ENCODE measurements at places on chromosomes 3 and 15.

DNA sequence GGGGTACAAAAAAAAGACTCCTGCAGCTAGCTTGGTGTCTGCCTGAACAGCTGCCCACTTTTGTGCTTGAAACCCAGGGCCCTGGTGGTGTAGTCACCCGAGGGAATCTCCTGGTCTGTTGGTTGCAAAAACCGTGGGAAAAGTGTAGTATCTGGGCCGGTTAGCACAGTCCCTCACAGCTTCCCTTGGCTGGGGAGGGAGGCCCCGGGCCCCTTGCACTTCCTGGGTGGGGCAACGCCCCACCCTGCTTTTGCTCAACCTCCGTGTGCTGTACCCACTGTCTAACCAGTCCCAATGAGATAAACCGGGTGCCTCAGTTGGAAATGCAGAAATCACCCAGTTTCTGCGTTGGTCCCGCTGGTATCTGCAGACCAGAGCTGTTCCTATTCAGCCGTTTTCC is 211.7 kb upstream of the ZPLD1 start:
- DNase-seq: no peak

- DNase-seq: no peak
Observed at GRCh38 chr3:99863588-99863987, 45.9 kb downstream of the CMSS1 start.

GRCh38 chr3:46669191-46669999 is 24.1 kb downstream of the ALS2CL start:
- DNase-seq: no peak

GRCh38 chr3:105950881-105951600 is 82.2 kb upstream of the CBLB start:
- no peak for DNase-seq

GRCh38 chr15:68183616-68184315 is 21.4 kb downstream of the CALML4 start:
- DNase-seq: no peak

GRCh38 chr3:52925405-52926313 is 28.3 kb upstream of the STIMATE start:
- DNase-seq: no peak

DNA sequence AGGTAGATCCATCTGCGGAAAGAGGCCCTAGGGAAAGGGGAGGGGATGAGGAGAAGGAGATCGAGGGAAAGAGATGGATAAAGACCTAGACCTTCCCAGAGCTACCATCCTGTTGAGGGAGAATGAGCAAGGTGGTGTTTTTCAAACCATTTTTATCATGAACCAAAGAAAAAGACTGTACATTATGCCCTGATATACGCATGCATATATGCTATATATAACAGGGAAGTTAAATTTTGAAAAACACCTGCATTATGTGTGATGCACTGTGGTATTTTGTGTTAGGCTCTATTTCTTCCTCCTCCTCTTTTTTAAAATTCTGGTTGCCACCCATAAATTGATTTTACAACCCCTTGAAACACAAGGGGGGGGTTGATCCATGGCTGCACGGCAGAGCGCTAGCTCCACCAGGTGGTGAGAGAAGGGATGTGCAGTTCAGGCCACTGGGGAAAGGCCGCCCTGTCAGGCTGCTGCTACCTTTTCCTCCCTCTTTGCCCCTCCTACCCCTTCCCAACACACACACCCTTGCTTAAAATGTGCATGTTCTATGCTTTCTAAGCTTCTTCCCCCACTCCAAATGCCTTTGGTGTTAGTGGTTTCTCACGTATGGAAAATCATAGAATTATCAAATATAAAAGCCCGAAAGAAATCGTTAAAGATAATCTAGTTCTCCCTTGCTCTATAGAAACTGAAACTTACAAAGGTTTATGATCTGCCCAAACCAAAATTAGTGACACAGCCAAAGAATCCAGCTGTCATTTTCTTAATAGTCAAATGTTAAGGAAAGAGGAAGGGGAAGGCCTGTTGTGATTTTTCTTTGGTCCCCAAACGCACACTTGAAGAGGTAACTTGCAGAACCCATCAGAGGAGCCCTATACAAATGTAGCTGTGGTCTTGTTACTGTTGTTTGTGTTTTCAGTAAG is 262.0 kb upstream of the UMPS start:
- peak; percentile 12 for DNase-seq

GRCh38 chr3:36705015-36705414 is 59.3 kb downstream of the DCLK3 start:
- DNase-seq: no peak

GRCh38 chr15:53841651-53842050 is 82.2 kb upstream of the WDR72 start:
- no peak for DNase-seq

DNA sequence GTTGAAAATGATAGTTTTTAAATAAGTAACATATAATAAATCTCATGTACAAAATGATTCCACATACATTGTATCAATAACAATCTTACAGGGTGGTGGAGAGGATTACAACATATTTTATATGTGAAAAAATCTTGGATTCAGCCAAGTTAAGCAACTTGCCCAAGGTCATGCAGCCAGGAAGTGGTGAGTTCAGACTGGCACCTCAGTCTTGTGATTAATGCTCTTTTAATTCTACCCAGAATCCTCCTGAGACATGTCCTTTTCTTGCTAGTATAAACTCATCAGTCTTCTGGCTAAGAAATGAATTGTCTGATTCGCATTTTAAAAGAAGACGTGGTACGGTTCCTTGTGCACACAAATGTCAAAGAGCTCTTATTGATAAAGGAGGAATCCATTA is 4.5 kb upstream of the MYRIP start:
- DNase-seq: no peak

GRCh38 chr3:31634476-31634875 is 101.8 kb downstream of the STT3B start:
- DNase-seq: no peak

DNA sequence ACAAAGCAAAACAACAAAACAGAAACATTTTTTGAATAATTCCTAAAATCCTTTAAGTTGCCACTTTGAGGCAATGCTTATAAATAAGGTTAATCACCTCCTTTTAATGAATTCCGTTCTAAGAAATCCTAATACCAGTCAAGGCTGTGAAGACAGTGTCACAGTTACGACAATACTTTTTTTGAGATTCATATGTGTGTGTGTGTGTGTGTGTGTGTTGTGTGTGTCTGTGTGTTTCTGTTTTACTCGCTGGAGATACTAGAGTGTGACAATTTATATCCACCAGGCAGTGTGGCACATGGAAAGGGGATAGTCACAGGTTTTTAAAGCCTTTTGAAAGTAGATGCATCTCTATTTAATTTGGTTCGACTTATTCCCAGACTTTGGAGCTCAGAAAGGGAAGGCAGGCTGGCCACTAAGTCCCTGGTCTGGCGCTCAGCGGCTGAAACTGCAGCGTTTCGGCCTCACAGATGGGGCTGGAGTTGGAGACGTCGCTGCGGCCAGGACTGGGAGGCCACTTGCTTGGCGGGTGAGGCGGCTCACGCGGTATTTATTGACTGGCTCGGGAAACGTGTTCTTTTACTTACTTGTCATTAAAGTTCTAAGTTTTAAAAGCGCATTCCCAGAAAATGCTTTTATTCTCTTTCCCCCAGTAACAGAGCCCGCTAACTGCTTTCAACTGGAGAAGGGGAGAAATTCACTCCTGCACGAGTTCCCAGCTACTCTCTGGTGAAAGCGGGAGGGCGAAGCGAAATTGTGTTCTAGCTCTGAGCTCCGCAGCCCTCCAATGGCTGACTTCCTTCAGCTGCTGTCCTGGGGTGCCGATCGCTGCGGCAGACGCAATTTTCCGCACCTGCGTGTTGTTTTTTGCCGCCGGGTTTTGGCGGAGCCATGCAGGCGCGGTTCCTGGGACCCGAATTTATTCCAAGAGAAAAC is 13.7 kb downstream of the ZIC1 start:
- no peak for DNase-seq

- DNase-seq: peak; percentile 80
Observed at GRCh38 chr3:102006812-102007485, 157.6 kb downstream of the NFKBIZ start.

DNA sequence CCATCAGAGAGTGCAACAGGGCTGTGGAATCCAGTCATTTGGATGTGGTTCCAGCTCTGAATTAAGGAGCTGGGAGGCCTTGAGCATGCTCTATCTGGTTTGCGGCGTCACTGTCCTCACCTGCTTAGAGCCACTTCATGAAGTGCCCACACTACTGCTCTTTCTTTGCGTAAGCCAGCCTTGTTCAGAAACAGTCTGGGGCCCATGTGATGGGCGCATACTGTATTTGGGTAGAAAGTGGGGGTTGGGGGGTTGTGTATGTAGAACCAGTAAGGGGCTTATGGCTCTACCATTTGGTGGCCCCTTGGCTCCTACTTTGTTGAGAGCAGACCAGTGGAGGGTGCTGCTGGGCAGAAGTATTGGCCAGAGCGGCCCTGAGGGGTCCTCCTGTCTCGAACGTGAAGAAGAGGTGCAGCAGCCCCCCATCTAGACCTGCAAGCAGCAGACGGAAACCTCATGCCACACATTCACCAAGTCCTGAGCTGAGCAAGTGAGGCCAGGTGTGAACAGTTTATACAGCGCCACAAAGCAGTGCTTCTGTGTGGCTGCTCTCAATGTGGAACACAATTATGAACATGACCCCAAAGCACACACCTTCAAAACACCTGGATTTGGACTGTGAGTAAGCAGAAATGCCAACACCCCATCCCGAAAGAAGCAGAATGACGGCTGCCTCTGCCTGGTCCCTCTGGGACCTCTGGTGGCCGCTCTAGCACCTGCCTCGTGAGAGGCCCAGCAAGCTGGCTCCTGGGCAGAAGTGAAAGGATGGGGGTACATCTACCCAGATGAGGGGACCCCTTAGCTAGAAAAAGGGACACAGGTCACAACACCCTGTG is 26.6 kb downstream of the SRPRB start:
- no peak for DNase-seq

DNA sequence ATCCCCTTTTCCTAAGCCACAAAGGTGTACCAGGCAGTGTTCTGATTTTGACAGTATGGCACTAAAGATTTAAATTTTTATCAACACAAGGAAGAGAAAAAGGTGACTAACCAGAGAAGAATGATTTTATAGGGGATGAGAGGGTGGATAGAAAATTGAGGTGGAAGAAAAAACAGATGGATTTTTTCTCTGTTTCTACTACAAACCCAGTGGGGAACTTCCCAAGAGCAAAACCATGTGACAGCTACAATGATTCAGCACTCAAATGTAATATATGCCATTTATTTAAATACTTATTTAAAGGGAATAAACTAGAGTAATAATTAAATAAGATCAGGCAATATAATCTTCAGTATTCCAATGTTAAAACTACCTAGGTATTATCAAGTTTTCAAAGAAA is 11.1 kb downstream of the DCUN1D1 start:
- no peak for DNase-seq

DNA sequence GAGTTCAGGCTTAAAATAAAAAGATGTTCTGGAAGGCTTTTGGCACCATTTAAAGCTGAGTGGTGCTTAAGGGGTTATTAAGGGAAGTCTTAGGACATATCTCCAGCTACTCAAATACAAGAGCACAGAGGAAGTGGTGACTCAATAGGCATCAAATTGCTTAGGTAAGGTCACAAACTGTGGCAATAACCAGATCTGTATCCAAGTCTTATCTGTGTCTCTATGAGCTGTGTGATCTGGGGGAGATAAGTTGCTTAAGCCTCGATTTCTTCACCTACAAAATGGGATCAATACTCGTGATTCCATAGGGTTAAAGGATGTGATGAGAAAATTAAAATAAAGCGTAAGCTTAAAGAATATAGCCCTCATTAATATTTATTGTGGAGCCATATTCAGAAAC is 7.6 kb downstream of the HDC start:
- peak; percentile 35 for DNase-seq

- no peak for DNase-seq
Observed at GRCh38 chr3:143595456-143596077, 252.7 kb downstream of the SLC9A9 start.

DNA sequence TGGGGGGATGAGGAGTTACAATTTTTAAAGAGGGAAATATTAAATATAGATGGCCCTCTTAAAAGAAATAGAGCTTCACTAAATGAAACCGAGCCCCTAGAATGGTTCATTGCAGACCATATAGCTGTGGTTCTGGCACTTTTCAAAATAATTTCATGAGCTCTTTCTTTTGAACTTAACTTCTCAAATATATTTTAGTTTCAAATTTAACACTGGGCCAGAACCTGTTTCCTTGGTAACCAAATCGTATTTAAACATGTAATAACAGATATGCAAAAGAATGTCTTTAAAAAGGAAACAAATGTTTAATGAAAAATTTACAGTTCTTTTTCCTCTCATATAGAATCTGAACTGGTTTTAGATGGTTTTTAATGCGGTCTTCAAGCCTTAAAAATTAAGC is 20.1 kb downstream of the ZBTB38 start:
- DNase-seq: no peak

DNA sequence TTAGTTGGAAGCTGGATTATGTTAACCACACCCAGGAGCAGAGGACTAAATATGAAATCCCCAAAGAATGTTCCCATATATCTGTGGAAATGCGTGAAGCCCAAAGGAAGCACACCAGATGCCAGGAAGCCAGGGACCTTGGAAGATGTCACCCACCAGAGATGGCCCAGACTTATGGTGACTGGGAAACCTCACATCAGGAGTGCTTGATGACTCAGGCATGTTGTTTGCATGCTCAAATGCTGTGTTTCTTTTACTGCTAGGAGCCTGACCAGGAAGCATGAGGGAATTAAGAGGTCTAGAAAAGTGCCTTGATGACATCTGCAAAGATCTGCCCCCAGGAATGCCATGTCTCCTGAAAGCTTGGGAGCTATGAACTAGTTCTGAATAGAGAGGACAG is 109.0 kb upstream of the SLC2A2 start:
- DNase-seq: no peak

DNA sequence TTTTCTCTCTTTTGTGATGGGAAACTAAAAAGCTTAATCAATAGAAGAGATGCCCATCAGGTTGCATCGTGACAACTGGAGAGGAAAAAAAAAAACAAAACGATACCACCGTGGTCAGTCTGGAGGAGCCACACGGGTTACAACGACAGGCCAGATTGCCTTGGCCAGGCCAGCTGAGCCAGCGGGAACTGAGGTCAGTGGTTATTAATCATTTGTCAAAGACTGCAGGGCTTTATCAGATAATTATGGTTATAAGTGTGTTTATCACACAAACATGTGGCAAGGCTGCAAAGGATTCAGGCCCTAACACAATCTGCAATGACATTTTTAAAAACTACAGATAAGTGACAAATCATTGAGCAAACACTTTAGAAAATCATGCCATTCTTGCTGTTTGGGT is 135.0 kb upstream of the FAM3D start:
- DNase-seq: no peak
